PC-3 (cell line): ENCODE measurements at places on chromosomes 4 and X. TPM values are rescaled to one million over a fixed set of nuclear protein-coding genes. Genes with fewer than 3 reads are reported as not detected.
A peak's percentile ranks its signal among the peaks of the same experiment; 100 is the strongest.

GRCh38 chrX:32571579-32571978 is 639.8 kb downstream of the DMD start:
- H3K36me3 ChIP-seq, result no peaks in the 10 kb centered on the region
- no peak overlapping the region for H3K4me3 ChIP-seq
- H3K27me3 ChIP-seq, result no peaks in the 10 kb centered on the region
- no peaks in the 10 kb centered on the region for H3K4me1 ChIP-seq

DNA sequence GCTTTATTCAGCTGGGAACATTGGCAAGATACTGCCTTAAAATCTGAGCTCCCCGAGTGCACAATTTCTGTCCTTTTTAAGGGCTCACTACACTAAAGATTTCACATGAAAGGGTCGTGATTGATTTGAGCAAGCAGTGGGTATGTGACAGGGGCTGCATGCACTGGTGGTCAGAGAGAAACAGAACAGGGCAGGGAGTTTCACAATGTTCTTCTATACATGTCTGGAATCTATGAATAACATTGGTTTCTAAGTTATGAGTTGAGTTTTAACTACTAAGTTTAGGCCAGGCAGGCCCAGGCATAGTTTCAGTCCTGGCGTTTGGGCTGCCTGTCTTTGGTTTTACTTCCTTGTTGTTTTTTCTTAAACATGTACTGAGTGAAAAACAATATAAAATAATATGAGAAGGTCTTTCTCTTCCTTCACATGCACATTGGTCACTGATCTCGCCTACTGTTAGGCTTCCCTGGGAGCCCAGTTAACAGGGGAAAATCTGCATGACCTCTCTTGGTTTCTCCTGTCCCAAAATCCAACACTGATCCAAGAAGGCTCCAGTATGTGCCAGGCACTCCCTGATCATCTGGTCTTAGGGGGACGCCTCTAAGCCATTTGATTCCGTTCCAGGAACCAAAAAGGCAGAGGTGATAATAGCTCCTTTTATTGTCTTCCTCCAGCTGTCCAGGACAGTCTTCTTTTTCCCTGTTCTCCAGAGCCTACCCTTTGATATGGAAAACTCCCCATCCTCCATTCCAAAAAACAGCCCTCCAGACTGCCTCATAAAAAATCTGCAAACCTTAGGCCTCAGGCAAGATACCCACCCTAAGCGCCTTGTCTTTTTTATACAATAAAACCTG is at the start of gene UGT2B17:
TSS of gene UGT2B17 (minus strand) at position 51 of the 854 bp plus-strand sequence. CDS start 7,838 bp downstream, outside the sequence.
- DNase-seq, result no peak
- H3K27ac ChIP-seq, result no peak within 1 kb of the TSS
- H3K4me3 ChIP-seq, result no peak within 1 kb of the TSS
- H3K27me3 ChIP-seq, result no peaks in the 10 kb centered on the region

GRCh38 chr4:54368281-54369265 is 139.5 kb downstream of the PDGFRA start:
- no peak overlapping the region for H3K4me3 ChIP-seq
- H3K27ac ChIP-seq, result no peak overlapping the region

GRCh38 chr4:184228056-184228705 is 10.5 kb upstream of the ENPP6 start:
- DNase-seq, result no peak
- no peaks in the 10 kb centered on the region for H3K36me3 ChIP-seq
- H3K27ac ChIP-seq, result no peak overlapping the region
- no peaks in the 10 kb centered on the region for H3K4me1 ChIP-seq

GRCh38 chr4:74042681-74043080 is 4.2 kb upstream of the CXCL3 start:
- H3K4me3 ChIP-seq, result no peak overlapping the region
- peaks cover 29% of the 10 kb centered on the region for H3K4me1 ChIP-seq
- peak; percentile 49 for DNase-seq
- no peaks in the 10 kb centered on the region for H3K27me3 ChIP-seq
- H3K36me3 ChIP-seq, result no peaks in the 10 kb centered on the region; the same call in 1 of the 2 replicates

DNA sequence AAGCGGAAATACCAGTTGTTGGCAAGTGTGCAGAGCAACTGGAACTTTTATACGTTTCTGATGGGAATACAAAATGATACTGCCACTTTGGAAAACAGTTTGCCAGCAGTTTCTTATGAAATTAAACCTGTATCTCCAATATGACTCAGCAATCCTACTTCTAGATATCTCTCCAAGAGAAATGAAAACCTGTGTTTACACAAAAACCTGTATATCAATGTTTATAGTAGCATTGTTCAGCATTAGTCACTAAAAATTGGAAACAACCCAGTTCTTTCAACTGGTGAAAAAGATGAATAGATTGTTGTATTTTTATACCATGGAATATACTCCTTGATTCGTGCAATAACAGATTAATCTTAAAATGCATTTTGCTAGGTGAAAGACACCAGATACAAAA is 26.8 kb downstream of the ATP7A start:
- peak overlapping the region; percentile 72 for H3K27ac ChIP-seq
- H3K4me1 ChIP-seq, result peaks cover 22% of the 10 kb centered on the region
- H3K4me3 ChIP-seq, result peak overlapping the region; percentile 27; the same call in 1 of the 2 replicates
- peak; percentile 92 for DNase-seq
- H3K27me3 ChIP-seq, result no peaks in the 10 kb centered on the region
- H3K36me3 ChIP-seq, result no peaks in the 10 kb centered on the region

DNA sequence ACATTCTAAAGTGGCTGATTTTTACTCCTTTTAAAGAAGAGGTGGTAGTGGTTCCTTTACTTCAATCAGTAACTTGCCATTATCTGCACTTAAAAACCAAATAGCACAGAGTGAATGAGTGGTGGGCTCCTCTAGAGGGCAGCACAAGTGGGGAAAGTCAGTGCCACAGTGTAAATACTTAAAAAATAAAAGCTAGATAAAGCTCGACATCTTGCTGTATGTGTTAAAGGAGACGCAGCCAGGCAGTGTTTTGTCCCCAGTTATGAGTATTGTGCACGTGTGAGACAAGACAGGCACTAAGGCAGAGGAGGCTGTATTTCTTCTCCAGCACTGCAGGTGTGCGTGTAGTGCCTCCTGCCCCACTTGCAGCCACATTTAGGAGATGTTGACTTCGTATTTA is 24.6 kb downstream of the NAP1L5 start:
- H3K4me1 ChIP-seq, result peaks cover 3% of the 10 kb centered on the region
- H3K4me3 ChIP-seq, result no peak overlapping the region
- peak; percentile 46 for DNase-seq
- no peaks in the 10 kb centered on the region for H3K36me3 ChIP-seq

- H3K27ac ChIP-seq, result no peak overlapping the region
- no peak for DNase-seq
- 0 out of 2 replicates have a peak, but pooled peaks cover 2% of the 10 kb centered on the region for H3K36me3 ChIP-seq
- H3K27me3 ChIP-seq, result no peaks in the 10 kb centered on the region
- no peak overlapping the region for H3K4me3 ChIP-seq
- H3K4me1 ChIP-seq, result peaks cover 18% of the 10 kb centered on the region
Measured at GRCh38 chr4:83261307-83261706, 23.3 kb downstream of the COQ2 start.

DNA sequence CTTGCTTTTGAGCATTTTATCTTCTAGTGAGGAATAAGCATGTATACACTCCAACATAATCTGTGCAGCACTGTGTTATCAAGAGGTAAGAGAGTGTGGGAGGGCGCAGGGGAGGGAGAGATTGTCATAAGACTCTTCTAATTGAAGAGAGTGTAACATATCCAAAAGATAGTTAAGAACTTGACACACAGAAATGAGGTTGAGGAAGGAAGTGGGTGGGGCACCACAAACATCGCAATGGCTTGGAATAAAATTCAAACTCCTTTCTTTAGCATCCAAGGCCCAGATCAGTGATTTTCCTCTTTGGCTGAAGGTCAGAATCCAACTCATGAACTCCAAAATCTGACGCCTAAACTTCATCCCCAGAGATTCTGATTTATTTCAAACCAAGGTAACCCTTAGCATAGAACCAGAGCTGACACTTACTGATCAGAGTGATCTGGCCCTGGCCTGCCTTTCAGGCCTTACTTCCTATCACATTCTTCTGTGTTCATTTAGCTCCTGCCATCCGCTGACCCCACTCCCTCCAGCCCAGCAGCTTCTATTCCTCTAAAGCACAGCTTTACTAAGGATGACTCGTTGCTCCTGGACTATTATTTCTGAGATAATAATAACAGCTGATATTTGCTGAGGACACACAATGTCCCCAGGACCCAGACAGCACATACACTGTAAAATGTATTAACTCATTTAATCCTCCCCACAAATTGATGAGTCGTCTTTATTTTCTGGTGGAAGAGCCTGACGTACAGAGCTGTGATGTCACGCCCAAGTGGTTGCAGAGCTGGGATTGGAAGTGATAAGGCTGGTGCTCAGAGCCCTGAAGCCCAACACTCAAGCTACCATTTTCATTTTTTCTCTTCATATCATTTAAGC is 10.6 kb upstream of the CTSO start:
- no peaks in the 10 kb centered on the region for H3K36me3 ChIP-seq
- H3K4me1 ChIP-seq, result peaks cover 21% of the 10 kb centered on the region
- H3K4me3 ChIP-seq, result no peak overlapping the region
- no peak overlapping the region for H3K27ac ChIP-seq
- H3K27me3 ChIP-seq, result no peaks in the 10 kb centered on the region
- DNase-seq, result no peak

- peaks cover 18% of the 10 kb centered on the region for H3K4me1 ChIP-seq
- DNase-seq, result peak; percentile 86
- H3K4me3 ChIP-seq, result peak overlapping the region; percentile 43; the same call in 1 of the 2 replicates
- H3K27me3 ChIP-seq, result no peaks in the 10 kb centered on the region
- H3K27ac ChIP-seq, result peak overlapping the region; percentile 84
- no peaks in the 10 kb centered on the region for H3K36me3 ChIP-seq
Measured at GRCh38 chr4:113355550-113356371, 306.3 kb downstream of the ANK2 start.

ENPEP gene
- not detected in 2 replicates for total RNA-seq

- no peak overlapping the region for H3K4me3 ChIP-seq
- peaks cover 23% of the 10 kb centered on the region for H3K4me1 ChIP-seq
- no peaks in the 10 kb centered on the region for H3K27me3 ChIP-seq
Measured at GRCh38 chr4:152065545-152065944, 304.7 kb upstream of the GATB start.

DNA sequence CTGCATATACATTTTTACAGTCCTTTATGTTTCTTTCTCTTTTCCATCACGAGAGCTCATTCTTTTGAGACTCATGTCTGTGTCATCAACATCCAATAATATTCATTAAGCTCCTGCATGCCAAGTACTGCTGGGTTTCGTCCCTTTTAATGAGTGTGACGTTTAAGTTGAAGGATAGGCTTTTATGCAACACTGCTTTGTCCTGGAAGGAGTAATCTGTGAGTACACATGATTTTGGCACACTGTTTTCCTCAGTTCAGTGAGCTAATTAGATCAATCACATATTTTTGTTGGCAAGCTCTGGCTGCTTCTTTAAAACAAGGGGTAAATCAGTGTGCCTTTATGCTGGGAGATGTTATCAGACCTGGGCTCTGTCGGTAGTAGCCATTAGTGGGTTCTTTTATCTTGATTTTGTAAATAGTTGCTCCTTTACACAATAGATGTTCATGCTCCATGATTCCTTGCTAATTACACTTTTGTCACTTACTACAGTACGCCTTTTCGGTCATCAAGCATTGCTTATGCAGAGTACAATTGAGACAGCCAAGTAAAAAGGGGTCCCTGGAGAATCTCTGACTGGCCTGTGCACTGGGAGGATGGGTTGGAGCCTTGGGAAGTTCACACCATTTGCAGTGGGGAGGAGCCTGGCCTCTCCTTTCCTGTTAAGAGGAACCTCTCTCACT is 132.6 kb downstream of the FHIP1A start:
- peak; percentile 82 for DNase-seq
- no peaks in the 10 kb centered on the region for H3K27me3 ChIP-seq
- peak overlapping the region; percentile 56 for H3K4me3 ChIP-seq
- peaks cover 3% of the 10 kb centered on the region; the same call in 1 of the 2 replicates for H3K36me3 ChIP-seq
- peaks cover 37% of the 10 kb centered on the region for H3K4me1 ChIP-seq

GRCh38 chrX:13826770-13827169 is 9.9 kb upstream of the GPM6B start:
- H3K4me3 ChIP-seq, result no peak overlapping the region
- H3K27me3 ChIP-seq, result no peaks in the 10 kb centered on the region
- peaks cover 10% of the 10 kb centered on the region for H3K4me1 ChIP-seq

DNA sequence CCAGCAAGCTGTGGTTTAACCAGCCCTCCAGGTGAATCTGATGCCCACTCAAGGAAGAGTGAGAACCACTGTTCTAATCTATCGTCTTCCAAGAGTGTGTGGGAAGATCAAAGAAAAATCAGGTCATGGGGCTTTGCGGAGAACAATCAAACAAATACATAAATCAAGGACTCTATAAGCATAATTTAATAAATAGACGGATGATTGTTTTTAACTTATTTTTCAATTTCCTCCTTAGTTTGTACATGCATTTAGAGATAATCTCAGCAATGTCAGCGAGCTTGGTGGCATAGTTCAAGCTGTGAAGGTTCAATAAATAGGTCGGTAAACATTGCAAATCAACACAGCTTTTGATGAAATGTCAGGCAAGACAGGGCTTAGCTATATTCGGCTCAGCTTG is 84.9 kb downstream of the DMD start:
- H3K27me3 ChIP-seq, result peaks cover 11% of the 10 kb centered on the region
- H3K4me3 ChIP-seq, result no peak overlapping the region
- H3K36me3 ChIP-seq, result no peaks in the 10 kb centered on the region
- H3K27ac ChIP-seq, result no peak overlapping the region
